ENCODE measurements at places on chromosomes 5 and 9. TPM values are rescaled to one million over a fixed set of nuclear protein-coding genes. Genes with fewer than 3 reads are reported as not detected.

DNA sequence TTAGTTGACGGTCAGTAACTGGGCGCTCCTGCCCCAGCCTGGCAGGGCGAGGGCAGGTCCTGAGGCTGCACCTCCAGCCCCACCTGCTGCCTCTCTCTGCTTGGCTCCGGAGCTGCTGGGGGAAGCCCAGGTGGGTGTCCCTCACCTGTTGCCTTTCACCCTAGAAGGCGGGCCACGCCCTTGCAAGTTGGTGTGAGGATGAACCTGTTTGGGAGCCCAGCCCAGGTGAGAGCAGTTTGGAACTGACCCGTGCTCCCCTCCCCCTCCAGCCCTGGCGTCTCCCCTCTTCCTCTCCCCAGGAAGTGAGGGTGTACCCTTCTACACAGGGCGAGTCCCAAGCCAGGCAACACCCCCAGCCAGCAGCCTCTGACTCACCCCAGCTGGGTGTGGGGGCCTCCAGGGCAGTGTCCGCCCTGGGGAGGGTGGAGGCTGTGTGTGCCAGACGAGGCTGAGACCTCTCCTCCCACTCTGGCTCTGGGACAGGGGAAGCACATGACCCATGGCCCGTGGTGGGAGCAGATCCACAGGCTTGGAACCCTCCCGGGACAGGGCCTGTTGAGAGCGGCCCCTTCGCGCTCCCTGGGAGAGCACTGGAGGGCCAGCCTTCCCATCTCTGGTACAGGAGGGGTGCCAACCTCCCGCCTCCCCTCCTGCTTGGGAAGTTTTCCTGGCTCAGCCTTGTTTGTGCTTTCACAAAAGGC lies 10.4 kb downstream of the LRRC8A start:
- DNase-seq, result no peak

- DNase-seq, result no peak
Measured at GRCh38 chr5:39558541-39558940, 133.8 kb upstream of the DAB2 start.

DNA sequence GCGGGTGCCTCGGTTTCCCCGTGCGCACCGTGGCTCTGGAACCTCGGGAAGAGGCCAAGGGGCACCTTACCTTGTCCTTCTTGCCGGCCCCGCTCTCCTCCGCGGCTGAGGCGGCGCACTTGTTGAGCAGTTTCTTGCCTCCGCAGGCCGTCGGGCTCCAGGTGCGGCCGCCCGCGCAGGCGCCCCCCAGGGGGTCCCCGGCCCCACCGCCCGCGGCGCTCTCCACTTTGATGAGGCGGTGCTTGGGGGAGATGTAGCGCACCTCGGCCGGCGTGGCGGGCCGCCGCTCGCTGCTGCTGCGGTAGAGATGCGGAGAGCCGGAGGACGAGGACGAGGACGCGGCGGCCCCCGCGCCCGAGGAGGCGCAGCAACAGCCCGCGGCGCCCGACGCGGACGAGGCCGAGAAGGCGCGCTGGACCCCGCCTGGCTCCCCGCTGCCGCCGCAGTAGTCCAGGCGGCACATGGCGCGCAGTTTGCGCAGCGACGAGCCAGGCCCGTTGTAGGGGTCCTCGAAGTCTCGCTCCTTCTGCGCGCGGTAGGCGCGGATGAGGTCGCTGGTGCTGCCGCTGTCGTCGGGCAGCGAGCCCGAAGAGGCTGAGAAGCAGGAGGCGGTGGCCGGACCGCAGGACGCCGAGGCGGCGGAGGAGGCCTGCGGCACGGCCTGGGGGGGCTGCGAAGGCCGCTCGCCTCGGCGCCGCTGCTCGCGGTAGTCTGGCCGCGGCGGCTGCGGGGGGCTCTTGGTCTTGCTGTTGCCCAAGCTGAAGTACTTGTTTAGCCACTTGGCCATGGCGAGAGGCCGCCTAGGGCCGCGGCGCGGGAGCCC lies 957 bp downstream of the SHB start:
- DNase-seq, result no peak

GRCh38 chr5:168944004-168944403 lies 356.9 kb downstream of the SLIT3 start:
- no peak for DNase-seq

DNA sequence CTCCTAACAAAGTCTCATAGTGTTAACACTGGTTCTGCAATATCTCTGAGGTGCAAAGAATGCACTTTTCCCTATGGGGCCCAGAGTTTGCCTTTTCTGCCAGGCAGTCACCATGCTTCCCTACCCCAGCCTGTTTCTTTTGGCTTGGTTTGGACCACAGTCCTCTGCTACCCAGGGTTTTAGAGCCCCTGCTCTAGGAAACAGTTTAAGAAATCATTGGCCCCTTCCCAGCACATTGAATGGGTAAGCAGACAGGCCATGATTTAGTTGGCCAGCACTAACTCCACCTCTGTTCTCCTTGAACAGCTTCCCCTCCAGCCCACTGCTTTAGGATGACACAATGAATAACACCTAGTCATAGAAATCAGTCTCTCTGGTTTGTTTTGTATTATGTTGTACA lies 73.2 kb downstream of the UBAP1 start:
- DNase-seq, result no peak

GRCh38 chr9:100082782-100083181 lies 16.0 kb downstream of the ERP44 start:
- no peak for DNase-seq

The LRRTM2 gene
- 1.9 TPM for polyA plus RNA-seq

The FAM78A gene
- 2.7 TPM for polyA plus RNA-seq

All from left renal pelvis (tissue), 4 donors.